Fibroblast of lung (primary cell): ENCODE measurements at places on chromosomes 12 and 14.

DNA sequence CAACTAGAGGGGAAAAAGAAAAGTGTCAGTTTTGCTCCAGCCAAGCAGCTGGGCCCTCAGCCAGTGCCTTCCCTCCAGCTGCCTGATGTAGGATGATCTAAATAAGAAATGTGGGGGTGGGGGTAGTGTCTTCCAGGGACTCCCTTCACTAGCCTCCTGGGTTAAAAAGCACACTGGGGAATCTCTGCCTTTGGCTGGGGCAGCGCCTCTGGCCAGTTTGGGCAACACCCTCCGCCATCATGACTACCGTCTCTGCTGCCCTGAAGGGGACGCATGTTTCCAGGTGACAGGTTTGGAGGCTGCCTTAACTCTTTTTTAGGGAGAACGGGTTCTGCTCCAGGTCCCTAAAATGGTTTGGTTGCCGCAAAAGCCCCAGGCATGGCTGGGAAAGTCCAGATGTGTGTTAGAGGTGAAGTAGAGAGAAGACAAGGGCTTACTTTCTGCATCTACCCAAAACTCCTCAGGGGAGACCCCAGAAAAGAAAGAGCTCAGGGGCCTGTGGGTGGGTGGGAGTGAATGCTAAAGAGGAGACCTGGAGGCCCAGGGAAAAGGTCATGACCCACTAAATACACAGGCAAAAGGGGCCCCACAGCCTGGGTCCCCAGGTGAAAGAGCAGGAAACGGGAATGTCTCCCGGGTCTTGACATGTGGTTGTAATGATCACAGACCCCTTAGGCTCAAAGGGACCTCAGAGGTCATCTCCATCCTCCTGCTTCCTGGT lies 132.8 kb upstream of the CCND2 start:
- DNase-seq = no peak

- no peak for DNase-seq
Measured at GRCh38 chr14:63276016-63276415, 42.7 kb downstream of the GPHB5 start.

- DNase-seq = peak; percentile 57
Measured at GRCh38 chr12:111330800-111331752, 37.8 kb downstream of the PHETA1 start.

- no peak for DNase-seq
Measured at GRCh38 chr12:9951026-9951675, 19.0 kb upstream of the CLEC2A start.

GRCh38 chr12:52636592-52637258 lies 15.3 kb downstream of the KRT2 start:
- DNase-seq = no peak
